Foreskin keratinocyte (primary cell): ENCODE measurements at places on chromosomes 11 and 22. TPM values are rescaled to one million over a fixed set of nuclear protein-coding genes. Genes with fewer than 3 reads are reported as not detected.

OR10A2 gene
- total RNA-seq: not detected in 2 replicates

MUC6 gene
- total RNA-seq: not detected in 2 replicates

SYT8 gene
- total RNA-seq: 18.1 and 21.1 TPM in 2 replicates

BTBD18 gene
- not detected in 2 replicates for total RNA-seq

MPZL2 gene
- 50.1 and 62.0 TPM in 2 replicates for total RNA-seq

OR5P2 gene
- total RNA-seq: 0.07 and 0.34 TPM in 2 replicates

OR51B2 gene
- not detected in 2 replicates for total RNA-seq

TMPRSS13 gene
- total RNA-seq: 0.07 and 0.17 TPM in 2 replicates

C11orf16 gene
- not detected in 2 replicates for total RNA-seq

ELMOD1 gene
- total RNA-seq: not detected in 2 replicates

CLCF1 gene
- total RNA-seq: 1.6 and 1.9 TPM in 2 replicates

POLDIP3 gene
- total RNA-seq: 41.2 and 42.2 TPM in 2 replicates

MYO7A gene
- total RNA-seq: 0.27 and 0.35 TPM in 2 replicates

FGF3 gene
- not detected in 2 replicates for total RNA-seq

C11orf42 gene
- not detected in 2 replicates for total RNA-seq

CCDC81 gene
- 0.14 and 0.17 TPM in 2 replicates for total RNA-seq

FOLR2 gene
- not detected in 2 replicates for total RNA-seq

LRRC74B gene
- total RNA-seq: not detected in 2 replicates

MS4A1 gene
- total RNA-seq: not detected in 2 replicates

GGTLC2 gene
- total RNA-seq: not detected in 2 replicates

CALCA gene
- total RNA-seq: not detected in 2 replicates

CRYBB2 gene
- total RNA-seq: not detected in 2 replicates

CEP57 gene
- total RNA-seq: 34.9 and 37.8 TPM in 2 replicates

STK33 gene
- 0.39 and 0.54 TPM in 2 replicates for total RNA-seq

DEFB131B gene
- total RNA-seq: not detected in 2 replicates

POTEH gene
- total RNA-seq: not detected in 2 replicates

HBG1 gene
- not detected in 2 replicates for total RNA-seq

MS4A4A gene
- total RNA-seq: not detected in 2 replicates

CNIH2 gene
- total RNA-seq: 0.32 and 0.34 TPM in 2 replicates

MAPK8IP2 gene
- 0.24 and 0.28 TPM in 2 replicates for total RNA-seq

NLRP14 gene
- 0.04 and 0.07 TPM in 2 replicates for total RNA-seq

HBB gene
- not detected in 2 replicates for total RNA-seq
